T-helper 2 cell (primary cell): ENCODE measurements at places on chromosomes 6 and 20.

- DNase-seq: no peak
These were observed 5.6 kb upstream of the BTBD3 start for GRCh38 chr20:11912013-11912658.

DNA sequence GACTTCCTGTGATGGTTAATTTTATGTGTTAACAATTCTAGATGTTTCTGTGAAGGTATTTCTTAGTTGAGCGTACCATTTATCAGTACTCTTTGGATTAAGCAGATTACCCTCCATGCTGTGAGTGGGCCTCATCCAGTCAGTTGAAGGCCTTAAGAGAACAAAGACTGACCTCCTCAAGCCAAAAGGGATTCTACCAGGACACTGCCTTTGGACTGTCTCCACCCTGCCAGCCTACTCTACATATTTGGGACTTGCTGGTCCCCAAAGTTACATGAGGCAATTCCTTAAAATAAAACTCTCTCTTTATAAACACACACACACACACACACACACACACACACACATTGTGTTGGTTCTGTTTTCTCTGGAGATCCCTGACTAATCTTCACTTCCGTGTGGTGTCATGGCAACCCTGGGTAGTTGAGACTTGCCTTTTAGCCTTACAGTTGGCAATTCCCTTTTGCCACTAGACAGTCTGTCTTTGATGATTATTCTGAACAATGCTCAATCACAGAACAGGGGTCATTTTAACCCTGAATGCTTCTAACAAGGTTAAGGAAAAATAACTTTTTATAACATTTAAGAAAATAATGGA is 32.2 kb downstream of the MRAP2 start:
- no peak for DNase-seq

- DNase-seq: no peak
These were observed 957 bp downstream of the TTK start for GRCh38 chr6:80005406-80005805.

DNA sequence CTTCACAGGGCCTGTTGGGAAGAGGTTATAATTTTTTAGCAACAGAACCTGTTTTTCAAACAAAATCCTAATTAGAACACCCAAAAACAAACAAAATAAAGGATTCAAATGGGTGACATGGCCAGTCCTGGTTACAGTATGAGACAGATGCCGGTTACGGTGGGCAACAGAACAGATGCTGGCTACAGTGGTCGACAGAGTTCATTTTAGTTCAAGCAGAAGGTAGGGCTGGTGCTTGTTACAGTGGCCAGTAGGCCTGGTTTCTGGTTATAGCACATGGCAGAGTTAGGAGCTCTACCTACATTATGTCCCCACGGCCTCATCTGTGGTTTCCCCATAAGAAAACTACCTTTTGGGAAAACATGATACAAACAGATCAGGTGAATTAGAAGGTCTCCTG is 327.7 kb downstream of the LAMA2 start:
- no peak for DNase-seq

DNA sequence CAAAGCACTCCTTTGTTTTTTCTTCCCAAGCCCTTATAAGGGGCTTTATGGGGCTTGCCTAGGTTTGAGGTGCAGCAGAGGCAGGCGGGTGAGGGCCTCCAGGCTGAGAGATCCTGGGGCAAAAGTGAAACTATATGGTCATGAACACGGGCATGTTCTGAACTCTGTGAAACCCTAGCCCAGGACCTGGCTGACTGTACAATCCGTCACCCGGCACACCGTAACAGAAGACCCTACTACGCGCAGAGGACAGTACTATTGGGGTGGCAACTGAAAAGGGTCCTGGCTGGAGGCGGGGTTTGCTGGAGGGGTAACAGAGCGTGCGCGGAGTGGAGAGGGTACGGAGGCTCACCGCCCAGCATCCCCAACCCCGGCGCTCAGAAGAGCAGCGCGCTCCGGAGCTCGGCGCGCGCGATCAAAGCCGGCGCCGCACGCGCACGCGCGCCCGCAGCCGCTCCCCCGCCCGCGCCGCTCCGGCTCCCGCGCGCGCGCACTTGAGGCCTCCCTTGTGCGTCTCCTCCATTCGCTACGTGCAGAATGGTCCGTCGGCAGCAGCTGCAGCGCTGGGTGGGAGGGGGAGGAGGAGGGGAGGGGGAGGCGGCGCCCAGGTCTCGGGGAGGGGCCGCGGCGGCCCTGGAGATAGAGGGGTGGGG is 54.2 kb downstream of the MRPL14 start:
- peak; percentile 94 for DNase-seq

DNA sequence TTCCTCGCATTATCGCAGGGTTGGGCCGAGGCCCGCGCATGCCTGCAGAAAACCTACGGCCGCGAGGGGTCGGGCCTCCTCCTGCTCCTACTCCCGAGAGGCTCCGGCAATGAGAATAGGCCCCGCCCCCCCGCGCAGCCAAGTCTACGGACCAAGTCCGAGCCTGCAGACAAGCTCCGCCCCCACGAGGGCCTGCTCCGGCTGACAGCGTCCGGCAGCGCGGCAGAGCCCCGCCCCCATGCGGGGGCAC is 3.1 kb upstream of the GPSM3 start:
- DNase-seq: peak; percentile 100

GRCh38 chr20:325889-326644 is 715 bp downstream of the SOX12 start:
- DNase-seq: peak; percentile 35

DNA sequence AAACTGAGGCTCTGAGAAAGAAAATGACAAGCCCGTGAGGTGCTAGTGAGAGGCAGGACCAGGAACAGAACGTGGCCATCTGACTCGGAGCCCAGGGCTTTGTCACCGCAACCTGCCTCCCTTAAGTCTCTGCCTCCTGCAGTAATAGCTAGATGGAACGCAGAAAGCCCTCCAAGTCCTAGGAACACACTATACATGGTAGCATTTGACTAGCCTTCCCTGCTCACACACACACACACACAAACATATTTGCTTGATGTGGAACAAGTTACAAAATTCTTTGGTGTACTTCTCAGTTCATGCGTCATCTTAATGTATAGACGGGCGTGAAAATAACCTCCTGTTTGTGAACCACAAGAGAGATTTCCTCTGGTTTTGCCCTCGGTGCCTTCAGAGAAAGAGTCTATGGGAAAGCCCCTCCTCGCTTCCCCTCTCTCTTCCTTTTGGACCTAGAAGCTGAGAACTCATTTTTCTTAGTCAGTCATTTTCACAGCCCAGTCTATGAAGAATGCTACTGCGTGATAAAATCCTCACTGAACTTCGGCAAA is 38.8 kb downstream of the C6orf52 start:
- DNase-seq: no peak

DNA sequence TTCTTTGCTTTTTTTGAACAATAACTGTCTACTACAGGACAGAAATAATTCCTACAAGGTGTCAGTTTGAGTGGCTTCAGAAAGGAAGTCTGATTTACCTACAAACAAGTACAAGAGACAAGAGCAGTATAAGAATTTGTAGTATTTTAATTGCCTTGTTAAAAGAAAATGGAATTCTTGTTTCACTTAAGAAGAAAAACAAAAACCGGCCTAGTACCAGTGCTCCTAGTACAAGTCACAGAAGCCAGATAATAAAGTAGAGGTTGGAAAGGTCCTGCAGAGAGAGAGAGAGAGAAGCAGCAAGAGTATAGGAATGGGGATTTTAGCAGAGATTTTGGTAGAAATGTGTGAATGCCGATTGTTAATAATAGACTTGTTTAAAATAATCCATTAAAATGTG is 6.4 kb downstream of the TAB2 start:
- no peak for DNase-seq

DNA sequence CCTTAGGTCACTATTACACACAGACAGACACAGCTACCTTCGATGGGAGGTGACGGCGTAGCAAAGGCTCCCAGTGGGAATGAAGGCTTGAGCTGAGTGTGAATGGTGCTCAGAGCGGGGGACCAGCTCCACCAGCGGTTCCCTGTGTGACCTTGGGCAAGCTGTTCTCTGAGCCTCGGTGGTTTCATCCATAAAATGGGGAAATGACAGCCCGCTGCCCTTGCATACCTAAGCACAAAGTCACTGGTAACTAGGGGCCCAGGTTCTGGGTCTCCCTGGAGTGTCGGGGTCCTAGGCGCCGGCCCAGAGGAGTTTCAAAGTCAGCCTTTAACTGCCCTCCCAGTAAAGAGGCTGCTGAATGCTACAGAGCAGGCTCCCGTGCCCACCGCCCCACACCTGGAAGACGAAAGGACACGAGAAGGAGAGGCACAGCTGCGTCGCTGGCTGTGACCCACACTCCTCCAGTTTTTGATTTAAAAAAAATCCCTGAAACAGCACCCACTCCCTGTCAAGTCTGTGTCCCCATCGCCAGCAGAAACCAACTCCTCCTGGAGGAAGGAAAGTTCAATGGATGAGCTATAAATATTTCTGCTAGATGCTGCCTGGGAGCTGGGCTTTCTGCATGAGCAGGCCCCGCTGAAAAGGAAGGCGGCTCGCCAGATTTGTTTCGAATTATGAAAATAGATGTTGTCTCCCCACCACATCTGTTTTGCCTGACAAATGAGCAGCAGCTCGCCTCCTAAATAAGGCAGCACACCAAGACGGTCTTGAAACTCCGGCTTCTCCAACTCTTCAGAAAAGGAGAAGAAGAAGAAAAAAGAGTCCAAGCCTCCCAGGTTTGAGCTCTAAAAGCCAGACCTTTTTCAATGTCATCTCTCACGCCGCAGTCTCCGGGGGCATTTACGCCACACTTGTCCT is 27.4 kb downstream of the PMEPA1 start:
- DNase-seq: no peak

- no peak for DNase-seq
These were observed 16.7 kb downstream of the VAPB start for GRCh38 chr20:58405504-58406291.

- no peak for DNase-seq
These were observed 9.4 kb upstream of the NPBWR2 start for GRCh38 chr20:64116541-64117431.
